ENCODE measurements at places on chromosomes 7 and 10.

GRCh38 chr10:36109399-36110023, 467.4 kb upstream of the FZD8 start:
- DNase-seq, result no peak

DNA sequence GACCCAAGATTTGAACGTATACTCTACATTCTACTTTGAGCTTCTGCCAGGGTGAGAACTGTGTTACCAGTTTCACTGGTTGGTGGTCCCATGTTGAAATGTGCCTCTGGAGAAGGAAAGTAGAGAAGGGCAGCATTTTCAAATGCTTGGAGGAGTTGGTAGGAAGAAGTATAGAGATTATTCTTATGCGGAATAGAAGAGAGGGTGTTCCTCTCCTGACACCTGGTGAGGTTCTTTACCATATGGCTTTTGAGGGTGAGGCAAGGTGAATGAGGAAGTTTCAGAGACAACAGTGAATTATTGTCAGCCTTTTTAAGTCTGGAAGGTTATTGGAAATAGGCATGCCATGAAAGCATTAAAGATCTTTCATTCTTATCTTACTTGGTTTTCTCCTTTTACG, 34.3 kb downstream of the R3HCC1L start:
- DNase-seq, result no peak

DNA sequence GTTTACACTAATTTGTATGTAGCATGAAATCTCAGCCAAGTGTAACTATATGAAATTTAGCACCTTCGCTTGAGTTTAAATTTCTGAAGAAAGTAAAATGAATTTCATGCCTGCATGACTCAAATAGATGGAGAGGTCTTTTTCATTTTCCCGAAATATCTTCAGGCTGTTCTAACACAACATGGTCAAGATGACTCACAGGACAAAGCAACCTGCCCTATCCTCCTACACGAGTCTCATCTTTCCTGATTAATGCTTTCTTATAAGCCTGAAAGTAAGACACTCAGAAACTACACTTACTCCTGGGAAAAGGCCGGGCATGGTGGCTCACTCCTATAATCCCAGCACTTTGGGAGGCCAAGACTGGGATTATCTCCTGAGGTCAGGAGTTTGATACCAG, 41.2 kb downstream of the CH25H start:
- no peak for DNase-seq

DNA sequence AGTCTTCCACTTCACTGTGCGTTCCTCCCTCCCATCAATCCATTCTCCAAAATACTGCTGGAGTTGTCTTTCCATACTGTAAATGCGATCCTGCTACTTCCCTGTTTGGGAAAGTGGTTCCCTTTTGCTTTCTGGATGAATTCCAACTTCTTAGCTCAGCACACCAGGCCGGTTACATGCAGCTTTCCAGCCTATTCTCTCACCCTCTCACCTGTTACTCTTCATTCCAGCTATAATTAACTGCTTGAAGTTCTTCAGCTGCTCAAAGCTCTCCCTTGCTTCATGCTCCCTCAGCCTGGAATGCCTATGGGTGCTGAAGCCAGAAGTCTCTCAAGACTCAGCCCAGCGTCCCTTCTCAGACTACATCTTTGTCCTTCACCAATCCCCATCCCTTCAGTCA, 6.0 kb upstream of the ZNRF2 start:
- DNase-seq, result no peak

GRCh38 chr10:99798920-99799319, 16.5 kb downstream of the ABCC2 start:
- DNase-seq, result no peak

- DNase-seq, result no peak
Measured at GRCh38 chr10:125087191-125087896, 73.0 kb downstream of the CTBP2 start.

- no peak for DNase-seq
Measured at GRCh38 chr7:101978683-101979082, 161.3 kb downstream of the CUX1 start.

DNA sequence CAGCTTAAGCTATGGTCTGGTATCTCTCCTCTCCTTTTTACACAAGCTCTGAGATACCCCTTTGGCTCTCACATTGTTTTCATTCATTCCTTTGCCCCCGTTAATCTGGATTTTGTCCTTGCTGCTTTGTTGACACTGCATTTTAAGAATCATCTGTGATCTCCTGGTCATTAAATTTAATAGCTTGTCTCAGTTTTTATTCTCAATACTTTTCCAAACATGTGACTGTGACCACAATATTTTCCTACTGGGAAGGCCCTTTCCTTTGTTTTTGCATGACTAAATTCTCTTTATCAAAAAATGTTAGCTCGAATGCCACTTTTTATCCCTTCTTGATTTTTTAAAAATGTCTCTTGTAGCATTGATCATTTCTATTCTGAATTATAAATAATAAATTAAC, 171.2 kb downstream of the SUGCT start:
- DNase-seq, result no peak

DNA sequence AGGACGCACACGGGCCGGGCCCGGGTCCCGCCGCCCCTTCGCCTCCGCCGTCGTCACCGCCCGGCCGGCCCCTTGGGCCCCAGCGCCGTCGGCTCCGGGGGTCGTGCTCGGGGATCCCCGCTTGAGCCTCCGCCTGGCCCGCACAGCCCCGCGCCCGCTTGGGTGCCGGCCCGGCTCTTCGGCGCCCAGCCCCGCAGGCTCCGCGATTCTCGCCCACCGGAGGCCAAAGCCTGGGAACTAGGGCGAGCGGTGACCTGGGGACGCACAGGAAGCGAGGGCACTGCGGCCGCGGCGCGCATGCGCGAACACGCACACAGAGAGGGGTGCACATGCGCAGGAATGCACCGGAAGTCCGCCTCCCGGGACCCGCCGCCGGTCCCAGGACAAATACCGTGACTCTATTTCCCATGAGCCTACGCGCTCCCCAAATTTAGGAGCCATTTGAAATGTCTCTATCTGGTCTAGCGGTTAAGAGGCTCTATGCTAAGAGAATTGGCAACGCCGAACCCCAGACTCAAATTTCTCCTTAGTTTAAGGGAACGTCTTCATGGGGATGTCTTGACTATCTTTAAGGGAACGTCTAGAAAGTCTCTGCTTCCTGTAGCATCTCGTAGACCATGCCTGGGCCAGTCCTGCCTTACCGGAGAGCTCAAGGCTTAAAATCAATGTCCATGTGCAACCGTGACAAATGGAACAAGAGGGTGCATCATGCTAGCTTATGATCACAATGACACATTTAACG, at the start of gene ZNF12:
Gene ZNF12, minus strand, starts transcription at position 282 of the 742 bp plus-strand sequence. CDS start 1,774 bp downstream, outside the sequence.
- DNase-seq, result peak; percentile 96

DNA sequence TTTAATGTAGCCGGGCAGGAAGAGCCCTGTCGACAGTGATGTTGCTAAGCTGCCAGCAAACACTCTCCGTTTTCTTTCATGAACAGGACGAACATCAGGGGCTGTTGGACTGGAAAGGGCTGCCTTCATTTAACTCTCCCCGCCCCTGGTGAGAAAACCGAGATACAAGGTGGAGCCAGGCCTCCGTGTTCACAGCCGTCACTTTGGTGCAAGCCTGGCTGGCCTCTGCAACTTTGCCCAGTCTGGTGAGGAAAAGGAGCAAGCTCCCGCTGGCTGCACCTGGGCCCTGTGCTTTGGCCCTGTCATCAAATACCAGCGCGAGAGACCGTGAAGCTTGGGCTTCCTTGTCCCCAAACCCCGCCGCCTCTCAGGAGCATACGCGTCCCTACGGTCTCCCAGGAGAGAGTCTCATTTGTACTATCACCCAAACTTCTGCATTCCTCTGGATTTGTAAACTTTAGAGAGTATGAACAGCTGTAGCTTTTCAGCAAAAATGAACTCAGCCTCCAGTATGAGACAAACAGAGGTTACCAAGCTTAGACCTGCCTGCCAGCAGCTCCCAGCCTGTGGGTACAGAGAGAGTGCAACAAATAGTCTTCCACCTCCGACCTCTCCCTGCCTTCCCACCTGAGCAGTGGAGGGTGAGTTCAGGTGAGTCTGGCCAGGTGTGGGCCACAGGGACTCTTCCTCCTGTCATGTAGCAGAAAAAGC, 445.3 kb upstream of the MGMT start:
- no peak for DNase-seq

DNA sequence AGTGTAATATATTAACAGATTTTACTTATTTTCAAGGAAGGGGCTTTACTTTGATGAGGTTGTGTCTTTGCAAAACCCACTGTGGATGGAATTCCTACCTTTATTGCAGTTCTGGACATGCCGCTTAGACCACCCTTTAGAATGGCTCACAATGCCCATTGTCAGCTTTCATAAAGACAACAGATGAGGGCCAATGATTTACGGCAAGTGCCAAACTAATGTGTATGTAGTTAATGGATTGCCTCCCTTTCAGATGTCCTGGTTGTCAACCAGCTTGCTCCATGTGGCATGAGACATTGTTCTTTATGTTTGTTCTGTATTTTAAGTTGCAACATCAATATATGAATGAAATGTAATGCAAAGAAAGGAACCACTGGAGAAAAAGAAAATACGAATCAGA, 35.0 kb upstream of the ELMO1 start:
- no peak for DNase-seq

DNA sequence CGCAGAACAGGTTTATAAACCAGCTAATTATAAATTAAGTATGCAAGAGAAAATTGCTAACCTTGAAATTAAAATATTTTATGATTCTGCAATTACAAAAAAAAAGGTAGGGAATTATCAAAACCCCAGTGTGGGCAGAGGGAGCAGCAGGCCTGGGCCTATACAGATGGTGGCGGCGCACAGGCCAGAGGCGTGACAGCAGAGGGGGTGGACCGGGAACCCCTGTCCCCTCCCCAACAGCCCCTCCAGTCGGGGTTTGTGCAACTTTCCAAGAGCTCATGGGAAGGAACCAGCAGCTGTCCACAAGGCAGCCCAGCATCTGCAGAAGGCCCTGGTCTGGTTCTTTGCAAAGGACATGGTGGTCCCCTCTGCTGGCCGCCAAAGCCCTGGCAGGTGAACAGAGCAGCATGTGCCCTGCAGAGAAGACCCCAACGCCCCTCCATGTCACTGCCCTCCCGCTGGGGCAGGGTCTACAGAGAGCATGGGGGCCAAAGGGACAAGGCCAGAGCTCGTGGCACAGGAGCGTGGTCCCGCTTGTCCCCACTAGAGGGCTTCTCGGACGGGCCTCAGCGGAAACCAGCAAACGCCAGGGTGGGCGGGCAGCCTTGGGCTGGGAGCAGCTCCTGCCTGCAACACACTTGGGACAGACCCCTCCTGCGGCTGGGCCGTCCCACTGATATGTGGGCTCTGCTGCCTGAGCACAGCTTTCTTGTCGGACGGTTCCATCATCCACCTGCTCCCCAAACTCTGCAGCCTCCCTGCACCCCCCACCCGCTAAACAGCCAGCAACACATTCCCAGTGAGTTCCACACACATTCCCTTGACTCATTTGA, 75.1 kb downstream of the EBF3 start:
- DNase-seq, result peak; percentile 19

GRCh38 chr7:74479961-74480829, 26.5 kb downstream of the GTF2IRD1 start:
- DNase-seq, result no peak

- DNase-seq, result no peak
Measured at GRCh38 chr10:103718247-103718620, 137.1 kb downstream of the SH3PXD2A start.

DNA sequence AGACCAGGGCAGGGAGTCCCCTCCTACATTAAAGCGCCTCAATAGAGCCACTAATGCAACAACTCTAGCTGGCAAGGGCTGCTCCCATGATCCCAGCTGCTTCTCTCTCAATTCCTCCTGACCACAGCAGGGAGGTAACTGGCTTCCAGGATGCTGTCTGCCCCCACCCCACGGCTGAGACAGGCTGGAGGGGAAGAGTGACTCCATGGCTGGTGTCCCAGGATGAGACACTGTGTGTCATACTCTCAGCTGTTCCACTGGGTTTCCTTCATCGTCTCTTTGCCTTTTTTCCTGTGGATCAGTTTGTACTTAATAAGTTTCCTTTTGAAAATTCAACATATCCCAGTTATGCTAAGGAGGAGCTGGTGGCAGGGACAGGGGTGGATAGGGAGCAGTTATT, 27.7 kb upstream of the MYH16 start:
- DNase-seq, result no peak

GRCh38 chr7:87404674-87405073, 59.2 kb downstream of the CROT start:
- DNase-seq, result no peak

- DNase-seq, result no peak
Measured at GRCh38 chr10:110698340-110698739, 54.2 kb downstream of the RBM20 start.

DNA sequence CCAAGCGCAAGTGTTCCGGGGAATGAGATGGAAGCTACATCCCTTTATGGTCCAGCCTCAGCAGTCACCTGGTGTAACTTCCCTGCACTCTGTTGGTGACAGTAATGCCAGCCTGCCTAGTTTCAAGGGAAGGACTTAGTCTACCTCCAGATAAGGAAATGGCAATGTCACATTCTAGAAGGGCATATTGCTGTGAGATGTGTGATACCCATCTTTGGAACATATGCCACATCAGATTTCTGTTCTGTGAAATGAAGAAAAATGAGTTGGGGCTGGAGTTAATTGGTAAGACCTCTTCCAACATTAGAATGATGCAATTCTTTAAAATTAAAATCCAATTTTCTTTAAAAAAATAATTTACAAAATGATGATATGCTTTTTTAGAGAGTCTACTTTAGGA, 212.0 kb downstream of the LRMDA start:
- no peak for DNase-seq
